ENCODE measurements at places on chromosomes 12 and 14. TPM values are rescaled to one million over a fixed set of nuclear protein-coding genes. Genes with fewer than 3 reads are reported as not detected.

The CFAP251 gene
- total RNA-seq: not detected

The GALC gene
- 28.9 TPM for total RNA-seq

The AMDHD1 gene
- total RNA-seq: 0.55 TPM

The VPS33A gene
- total RNA-seq: 18.7 TPM

The ETFBKMT gene
- total RNA-seq: 3.8 TPM

The C12orf54 gene
- total RNA-seq: 0.95 TPM

The ABHD12B gene
- total RNA-seq: 7.9 TPM

The MLH3 gene
- 50.1 TPM for total RNA-seq

The NRXN3 gene
- total RNA-seq: 4.8 TPM

The ATXN7L3B gene
- 23.6 TPM for total RNA-seq

The DIABLO gene
- total RNA-seq: 54.3 TPM

The CRIP1 gene
- total RNA-seq: 16.9 TPM

The RPS6KL1 gene
- 9.3 TPM for total RNA-seq

The KRT73 gene
- total RNA-seq: not detected

The GPR135 gene
- 7.4 TPM for total RNA-seq

The PIANP gene
- not detected for total RNA-seq

The STAC3 gene
- 3.3 TPM for total RNA-seq

The RAP1B gene
- total RNA-seq: 180 TPM

The MYO1A gene
- total RNA-seq: 234 TPM

The KANSL2 gene
- 25.7 TPM for total RNA-seq

The PTCSC3 gene
- total RNA-seq: not detected

The PRDM4 gene
- total RNA-seq: 42.9 TPM

The EXOC3L4 gene
- total RNA-seq: 49.0 TPM

The FAIM2 gene
- total RNA-seq: 2.5 TPM

The A2M gene
- total RNA-seq: 91.0 TPM

The KRT78 gene
- total RNA-seq: not detected

The LIN52 gene
- 4.1 TPM for total RNA-seq

The COX6A1 gene
- total RNA-seq: 1,224 TPM

The NID2 gene
- total RNA-seq: 23.8 TPM

The EXOC5 gene
- total RNA-seq: 51.3 TPM

The CIT gene
- 1.1 TPM for total RNA-seq

The CMKLR1 gene
- 4.3 TPM for total RNA-seq

The SDSL gene
- 7.4 TPM for total RNA-seq

The PIP4K2C gene
- 38.4 TPM for total RNA-seq

The SSPN gene
- 12.7 TPM for total RNA-seq

The OLR1 gene
- not detected for total RNA-seq

The SLCO1B1 gene
- not detected for total RNA-seq

The TCL1B gene
- not detected for total RNA-seq

The PAPOLA gene
- total RNA-seq: 179 TPM

The CYP46A1 gene
- total RNA-seq: 0.40 TPM

The WSCD2 gene
- total RNA-seq: 0.16 TPM

The PTMS gene
- total RNA-seq: 99.9 TPM

The SOCS4 gene
- total RNA-seq: 11.9 TPM

The KLHL33 gene
- not detected for total RNA-seq

The KRT82 gene
- total RNA-seq: not detected

The LGR5 gene
- total RNA-seq: 4.8 TPM

The KRT79 gene
- total RNA-seq: not detected

The LRRC10 gene
- not detected for total RNA-seq

The RASSF9 gene
- 0.79 TPM for total RNA-seq

The AICDA gene
- total RNA-seq: not detected

The TMPO gene
- 91.9 TPM for total RNA-seq

The PLD4 gene
- total RNA-seq: 1.1 TPM

The MYBPC1 gene
- not detected for total RNA-seq

The APOF gene
- total RNA-seq: not detected

The GPR137C gene
- 0.40 TPM for total RNA-seq

The HCAR2 gene
- not detected for total RNA-seq

The OR6C2 gene
- total RNA-seq: not detected

Measured in transverse colon (tissue), 4 donors.